ENCODE measurements at places on chromosomes 4 and X.

GRCh38 chr4:71444395-71444794 lies 105.6 kb downstream of the SLC4A4 start:
- no peak for DNase-seq

DNA sequence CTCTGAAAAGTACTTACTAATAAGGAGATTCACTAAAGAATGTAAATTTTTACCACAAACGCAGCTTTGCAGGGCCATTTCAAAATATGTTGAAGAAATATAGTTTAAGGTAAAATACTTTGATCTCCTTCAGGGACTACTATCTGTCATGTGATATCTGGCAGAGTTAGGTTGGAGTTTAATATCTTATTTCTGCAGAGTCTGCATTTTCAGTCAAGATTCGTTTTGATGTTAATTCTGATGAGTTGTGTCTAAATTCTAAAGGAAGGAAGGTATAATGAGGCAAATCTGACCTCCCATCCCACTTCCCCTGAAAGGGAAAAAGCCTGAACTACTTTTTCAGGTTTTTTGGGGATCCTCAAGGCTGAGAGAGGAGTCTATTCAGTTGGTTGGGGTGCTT lies 123.9 kb upstream of the TECRL start:
- DNase-seq = no peak

DNA sequence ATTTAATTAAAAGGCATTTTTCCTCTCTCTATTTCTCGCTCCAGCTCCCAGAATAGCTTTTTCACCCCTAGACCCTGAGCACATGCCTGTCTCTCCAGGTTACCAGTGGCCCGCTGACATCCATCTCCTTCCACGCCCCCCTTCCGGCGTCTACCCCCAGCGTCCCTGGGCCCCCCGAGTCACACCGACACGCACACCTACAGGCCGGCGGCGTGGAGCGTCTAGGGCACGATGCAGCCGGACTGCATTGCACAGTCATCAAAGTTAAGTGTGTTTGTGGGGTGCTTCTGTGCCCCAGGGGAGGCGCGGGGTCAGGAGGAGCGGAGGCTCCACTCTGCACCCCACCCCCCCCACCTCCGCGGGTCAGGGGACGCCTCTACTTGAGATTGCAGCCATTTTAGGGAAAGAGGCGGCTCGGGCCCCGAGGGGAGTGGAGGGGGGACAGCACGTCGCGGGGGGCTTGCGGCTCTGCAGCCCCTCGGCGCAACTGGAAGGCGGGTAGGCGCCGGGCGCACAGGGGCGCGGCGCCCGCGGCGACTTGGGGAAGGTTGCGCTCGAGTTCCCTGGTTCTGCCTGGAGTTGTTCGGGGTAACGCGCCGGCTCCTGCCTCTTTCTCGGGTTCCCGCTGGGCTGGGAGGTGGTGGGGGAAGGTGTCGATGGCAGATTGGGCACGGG lies 112.7 kb downstream of the DHX15 start:
- DNase-seq = no peak

- no peak for DNase-seq
These were observed 38.6 kb downstream of the PJA1 start for GRCh38 chrX:69126642-69127041.

DNA sequence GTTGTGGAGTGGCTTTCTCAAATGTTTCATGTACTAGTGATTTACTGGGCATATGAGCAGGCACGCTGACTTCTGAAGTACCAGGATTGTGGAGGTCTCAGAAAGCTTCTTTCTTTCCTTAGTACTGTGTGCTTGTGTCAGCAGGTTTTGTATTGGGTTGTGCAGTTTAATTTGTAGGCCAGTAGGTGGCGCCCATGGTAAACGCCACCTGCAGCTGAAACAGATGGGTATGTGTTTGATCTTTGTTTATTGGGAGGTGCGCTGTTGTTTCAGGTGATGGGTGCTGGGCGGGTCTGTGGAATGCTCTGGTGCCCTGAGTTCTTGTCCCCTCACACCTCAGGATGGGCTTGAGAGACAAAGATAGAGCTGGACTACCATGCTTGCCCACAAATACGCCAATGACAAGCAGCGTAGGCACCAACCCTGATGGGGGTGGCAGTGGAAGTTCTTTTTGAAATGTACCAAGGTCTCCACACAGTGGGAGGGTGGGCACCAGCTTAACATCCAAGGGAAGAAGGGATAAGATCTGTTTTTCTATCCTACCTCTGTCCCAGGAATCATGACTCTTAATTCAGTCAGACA lies 141.5 kb downstream of the RPS6KA6 start:
- no peak for DNase-seq

- DNase-seq = no peak
These were observed 9.6 kb upstream of the IL13RA1 start for GRCh38 chrX:118717678-118718391.

- DNase-seq = no peak
These were observed 75.8 kb downstream of the NUDT11 start for GRCh38 chrX:51420610-51421009.

GRCh38 chr4:86822136-86822535 lies 27.0 kb downstream of the SLC10A6 start:
- DNase-seq = no peak

- no peak for DNase-seq
These were observed 173.2 kb downstream of the PABPC4L start for GRCh38 chr4:134028421-134028820.

GRCh38 chrX:109830157-109830703 lies 97.2 kb upstream of the ACSL4 start:
- no peak for DNase-seq

DNA sequence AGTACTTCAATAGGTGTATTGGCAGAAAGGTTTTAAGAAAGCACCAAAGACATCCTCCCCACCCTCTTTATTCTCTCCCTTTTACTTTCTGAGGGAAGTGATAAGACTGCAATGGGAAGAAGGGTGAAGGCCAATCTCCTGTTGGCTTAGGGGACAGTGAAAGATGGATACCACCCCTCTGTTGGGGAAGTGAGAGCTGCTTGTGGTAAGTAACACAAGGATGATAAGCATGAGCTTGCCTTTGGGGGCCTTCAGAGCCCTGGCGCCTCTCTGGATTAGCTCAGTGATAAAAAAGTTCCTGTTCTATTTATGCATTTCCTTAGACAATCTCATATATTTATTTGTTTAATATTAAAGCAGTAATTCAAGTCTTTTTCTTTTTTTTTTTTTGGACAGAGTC lies 5.2 kb upstream of the KLF8 start:
- no peak for DNase-seq

DNA sequence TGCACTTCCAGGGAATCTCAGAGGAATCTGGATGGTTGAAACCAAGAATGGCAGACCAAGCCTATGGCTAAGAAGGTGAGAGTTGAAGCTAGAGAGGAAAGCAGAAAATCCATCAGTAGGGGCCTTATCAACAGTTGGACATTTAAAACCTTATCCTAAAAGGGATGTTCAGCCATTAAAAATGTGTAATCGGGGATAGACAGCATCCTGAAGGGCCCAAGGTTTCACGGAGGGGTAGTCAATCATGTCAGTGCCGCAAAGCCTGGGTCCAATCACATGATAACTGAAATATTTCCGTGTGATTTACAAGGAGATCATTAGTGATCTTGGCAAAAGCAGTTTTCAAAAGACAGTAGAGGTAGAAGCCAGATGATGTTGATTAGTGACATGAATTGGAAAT lies 61.9 kb upstream of the ELOVL6 start:
- DNase-seq = no peak

DNA sequence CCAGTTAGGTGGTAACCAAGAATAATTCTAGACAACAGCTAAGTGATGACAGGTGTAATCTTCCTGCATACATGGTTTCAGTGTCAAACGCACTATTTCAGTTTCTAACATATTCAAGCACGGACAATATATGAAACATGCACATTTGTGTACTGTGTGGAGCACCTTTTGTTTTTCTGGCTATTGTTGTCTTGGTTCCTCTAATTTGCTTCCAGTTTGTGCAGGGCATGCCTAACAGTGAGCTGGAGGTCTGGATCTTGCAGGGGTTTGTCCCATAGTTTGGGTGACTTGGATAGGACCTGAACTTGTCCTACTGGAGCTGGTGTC lies 70.5 kb upstream of the TBC1D9 start:
- DNase-seq = no peak

DNA sequence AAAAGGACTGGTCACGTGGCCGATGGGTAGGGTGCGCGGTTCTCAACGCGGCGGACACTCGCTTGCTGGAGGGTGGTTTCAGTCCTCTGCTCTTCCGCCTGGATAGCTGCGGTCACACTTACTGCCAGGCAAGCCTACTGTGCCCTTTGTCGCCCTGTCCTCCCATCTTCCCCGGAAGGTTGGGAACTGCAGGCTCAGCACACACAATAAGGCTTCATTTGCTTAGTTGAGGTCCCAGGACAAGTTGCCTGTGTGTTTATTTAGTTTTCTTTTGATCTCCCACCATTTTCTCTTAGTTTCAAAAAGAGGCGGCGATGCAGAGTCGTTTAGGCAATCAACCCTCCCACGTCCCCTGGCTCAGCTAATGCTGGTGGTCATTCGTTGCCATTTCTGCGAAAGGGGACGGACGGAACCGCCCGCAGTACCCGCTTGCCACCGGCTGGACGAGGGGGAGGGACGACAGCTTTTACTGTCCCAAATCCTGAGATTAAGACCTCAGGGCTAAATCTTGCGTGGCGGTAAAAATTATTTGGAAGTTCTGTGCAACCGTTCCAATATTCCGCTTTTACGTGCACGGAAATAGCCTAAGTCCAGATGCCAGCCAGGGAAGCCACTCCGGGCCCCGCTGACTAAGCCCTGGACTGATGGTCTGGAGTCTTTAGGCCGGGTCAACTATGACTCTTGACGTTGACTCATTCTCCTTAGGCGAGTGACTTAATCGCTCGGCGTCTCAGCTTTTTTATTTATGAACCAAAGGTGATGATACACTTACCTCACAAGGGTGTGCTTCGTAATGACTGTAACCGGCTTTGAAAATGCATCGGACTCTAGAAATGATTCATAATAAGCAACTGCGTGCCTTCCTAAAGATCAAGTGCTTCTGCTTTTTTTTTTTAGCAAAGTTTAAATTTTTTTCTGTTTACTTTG lies 671 bp upstream of the EIF4E start:
- no peak for DNase-seq

- DNase-seq = no peak
These were observed 275.2 kb upstream of the AGA start for GRCh38 chr4:177717407-177717806.

GRCh38 chrX:152412105-152412504 lies 39.0 kb downstream of the GABRA3 start:
- DNase-seq = no peak

- DNase-seq = no peak
These were observed 1.4 kb downstream of the PLXNB3 start for GRCh38 chrX:153765138-153766079.

GRCh38 chr4:100340512-100341485 lies 150.5 kb upstream of the DDIT4L start:
- DNase-seq = no peak

- DNase-seq = no peak
These were observed 12.4 kb upstream of the FRYL start for GRCh38 chr4:48792348-48793006.

- DNase-seq = no peak
These were observed 96.2 kb upstream of the SPRY1 start for GRCh38 chr4:123300222-123301039.

DNA sequence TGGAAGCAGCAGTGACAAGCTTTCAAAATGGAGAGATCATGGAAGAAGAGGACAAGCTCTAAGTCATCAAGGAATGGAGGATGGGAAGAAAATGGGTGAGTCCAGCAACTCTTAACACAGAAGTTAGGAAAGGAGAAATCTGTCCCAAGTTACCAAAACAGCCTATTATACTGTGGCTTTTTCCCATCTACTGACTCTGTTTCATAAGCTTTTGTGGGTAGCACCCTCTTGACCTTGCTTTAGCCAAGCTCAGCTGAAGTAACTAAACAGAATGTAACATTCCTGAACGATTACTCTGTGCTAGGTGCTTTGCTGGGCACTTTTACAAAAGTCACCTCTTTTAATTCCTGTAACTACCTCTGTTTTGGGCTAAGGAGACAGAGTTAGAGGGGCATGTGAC lies 54.9 kb downstream of the MAP7D2 start:
- no peak for DNase-seq

DNA sequence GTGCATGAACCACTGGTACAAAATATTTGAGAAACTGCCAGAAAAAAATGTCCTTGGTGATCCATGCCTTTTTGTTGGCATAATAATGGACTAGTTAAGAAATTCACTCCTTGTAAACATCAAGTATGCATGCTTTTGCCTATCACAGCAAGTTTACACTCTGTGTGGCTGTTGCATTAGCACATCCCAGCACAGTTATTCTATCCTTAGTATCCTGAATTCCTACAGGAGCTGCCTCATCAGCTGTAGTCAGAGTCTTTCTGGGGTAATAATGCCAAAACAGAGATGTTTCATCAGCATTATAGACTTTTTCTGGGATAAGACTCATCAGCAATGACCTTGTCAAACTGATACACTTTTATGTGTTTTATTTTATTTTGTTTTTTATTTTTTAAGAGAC lies 82.8 kb downstream of the CHIC2 start:
- no peak for DNase-seq

GRCh38 chrX:118666521-118666920 lies 60.9 kb upstream of the IL13RA1 start:
- no peak for DNase-seq

- DNase-seq = no peak
These were observed 34.8 kb downstream of the PJA1 start for GRCh38 chrX:69130439-69130838.

GRCh38 chr4:6366581-6366980 lies 96.9 kb downstream of the WFS1 start:
- no peak for DNase-seq

- no peak for DNase-seq
These were observed 268.8 kb downstream of the BCOR start for GRCh38 chrX:39828971-39829370.

GRCh38 chrX:53481816-53482465 lies 47.8 kb upstream of the HSD17B10 start:
- DNase-seq = peak; percentile 11

DNA sequence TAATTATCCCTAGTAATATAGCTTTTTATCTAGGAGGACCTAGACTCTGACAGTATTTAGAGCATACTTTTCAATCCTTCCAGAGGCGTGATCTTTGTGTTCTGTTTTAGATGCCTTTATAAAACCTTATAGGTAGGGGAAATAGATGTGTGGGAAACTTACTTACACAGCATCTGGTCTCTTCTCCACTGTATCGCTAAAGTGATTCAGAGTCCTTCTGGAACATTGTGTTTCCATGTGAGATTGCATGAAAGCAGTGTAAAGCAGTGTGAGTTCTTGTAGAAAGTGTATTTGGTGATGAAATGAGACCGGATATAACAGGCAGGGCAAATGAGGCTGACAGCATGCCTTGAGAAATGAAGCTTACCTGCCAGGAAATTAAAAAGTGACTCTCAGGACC lies 9.5 kb downstream of the GABRB1 start:
- DNase-seq = no peak

DNA sequence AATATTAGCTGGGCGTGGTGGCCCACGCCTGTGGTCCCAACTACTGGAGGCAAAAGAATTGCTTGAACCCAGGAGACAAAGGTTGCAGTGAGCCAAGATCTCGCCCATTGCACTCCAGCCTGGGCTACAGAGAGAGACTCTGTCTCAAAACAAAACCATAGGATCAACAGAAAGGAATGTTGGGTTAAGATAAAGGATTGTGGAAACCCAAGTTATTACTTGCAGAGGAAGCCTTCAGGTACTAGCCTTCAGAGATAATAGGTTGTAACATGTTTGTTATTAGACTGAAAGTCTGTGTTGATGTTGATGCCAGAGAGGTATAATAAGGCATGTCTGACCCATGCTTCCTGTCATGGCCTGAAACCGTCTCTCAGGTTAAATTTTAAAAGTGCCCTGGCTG lies 16.9 kb downstream of the SSX5 start:
- DNase-seq = no peak

- DNase-seq = no peak
These were observed 76.2 kb upstream of the ADGRG2 start for GRCh38 chrX:19198473-19198872.

- DNase-seq = peak; percentile 1
These were observed 85.5 kb downstream of the BCOR start for GRCh38 chrX:40012039-40012867.

Measured in NCI-H774 (cell line).